Skeletal muscle cell (primary cell): ENCODE measurements at places on chromosomes 3 and 15.

- DNase-seq: no peak
Measured at GRCh38 chr3:11576453-11576852, 67.3 kb downstream of the VGLL4 start.

- no peak for DNase-seq
Measured at GRCh38 chr3:35336601-35337000, 302.7 kb upstream of the ARPP21 start.

GRCh38 chr3:51896607-51897305 lies 6.4 kb downstream of the IQCF1 start:
- no peak for DNase-seq

- no peak for DNase-seq
Measured at GRCh38 chr15:94061041-94061440, 170.3 kb upstream of the MCTP2 start.

- peak; percentile 74 for DNase-seq
Measured at GRCh38 chr3:58082047-58082446, 73.8 kb downstream of the FLNB start.

- DNase-seq: no peak
Measured at GRCh38 chr3:134928392-134928791, 133.3 kb downstream of the EPHB1 start.

DNA sequence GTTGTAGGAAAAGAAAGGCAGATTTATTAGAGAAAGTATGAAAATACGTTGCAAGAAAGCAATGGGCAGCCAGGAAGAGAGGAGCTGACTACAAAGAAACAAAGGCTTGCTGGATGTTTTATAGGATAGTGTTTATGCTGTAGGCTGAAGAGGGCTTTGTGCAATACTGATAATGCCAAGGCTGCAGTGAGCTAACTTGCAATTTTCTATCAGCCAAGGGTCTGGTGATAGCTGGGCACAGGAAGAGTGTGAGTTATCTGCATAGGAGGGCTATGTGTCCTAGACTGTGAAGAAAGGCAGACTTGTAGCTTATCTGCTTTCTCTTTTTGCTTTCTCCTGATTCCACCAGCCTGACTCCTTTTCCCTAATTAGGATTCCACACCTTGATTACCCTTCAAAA lies 51.3 kb upstream of the OSBPL11 start:
- DNase-seq: no peak

DNA sequence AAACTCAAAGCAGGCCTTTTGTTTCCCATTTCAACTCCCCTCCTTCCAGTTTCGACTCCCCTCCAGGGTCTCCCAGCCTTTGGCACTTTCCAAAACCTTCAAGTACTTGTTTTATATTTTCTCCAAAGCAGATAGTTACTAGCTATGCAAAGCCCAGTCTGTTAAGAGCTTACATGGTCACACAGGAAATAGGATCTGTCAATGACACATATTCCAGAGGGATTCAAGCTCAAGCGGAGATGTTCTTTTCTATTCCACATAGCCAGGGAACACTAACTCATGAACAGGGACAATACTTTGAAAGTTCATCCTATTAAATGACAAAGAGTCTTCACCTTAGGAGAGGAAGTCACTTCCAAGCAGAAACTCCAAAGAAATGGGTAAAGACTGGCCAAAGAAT lies 18.6 kb downstream of the SUCLG2 start:
- DNase-seq: no peak

DNA sequence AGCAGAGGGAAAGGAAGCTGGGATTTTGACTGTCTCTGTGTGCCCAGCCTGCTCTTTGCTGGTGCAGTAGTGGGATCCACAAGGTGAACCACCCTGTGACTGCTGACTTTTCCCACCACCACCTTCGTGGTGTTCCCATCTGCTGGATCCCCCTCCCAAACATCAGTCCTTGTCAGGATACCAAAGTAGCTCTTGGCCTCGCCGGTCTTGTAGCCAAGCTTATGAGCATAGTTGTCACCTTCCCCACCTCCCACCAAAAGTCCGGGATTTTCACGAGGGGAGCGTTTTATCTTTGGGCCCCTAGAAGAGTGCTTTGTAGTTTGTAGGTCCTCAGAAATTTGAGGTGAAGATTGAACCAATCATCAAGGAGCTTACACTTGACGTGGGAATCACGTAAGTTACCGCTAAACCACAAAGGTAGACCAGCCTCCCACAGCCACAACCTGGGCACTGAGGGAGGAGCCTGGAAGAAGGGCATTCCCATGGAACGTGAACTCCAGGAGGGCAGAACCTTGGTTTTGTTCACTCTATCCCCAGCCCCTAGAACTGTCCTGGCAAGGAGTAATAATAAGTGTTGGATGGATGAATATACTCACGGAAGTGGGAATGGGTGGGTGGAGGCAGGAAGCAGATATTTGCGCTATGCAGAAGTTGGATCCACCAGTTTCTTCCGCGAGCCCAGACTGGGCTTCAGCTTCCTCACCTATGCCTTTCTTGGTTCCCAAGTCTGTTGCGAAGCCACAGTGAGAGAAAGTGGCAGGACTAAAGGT lies 814 bp upstream of the TEX264 start:
- no peak for DNase-seq

- no peak for DNase-seq
Measured at GRCh38 chr3:123448536-123449101, at the start of gene ADCY5. Gene ADCY5 (minus strand): TSS chr3:123449090. CDS start chr3:123448545, 545 bp downstream.

- DNase-seq: no peak
Measured at GRCh38 chr3:19272296-19272695, 124.0 kb downstream of the KCNH8 start.

GRCh38 chr15:94478763-94479162 lies 247.4 kb downstream of the MCTP2 start:
- DNase-seq: no peak

GRCh38 chr3:61687206-61687605 lies 125.8 kb downstream of the PTPRG start:
- no peak for DNase-seq

- no peak for DNase-seq
Measured at GRCh38 chr3:149489060-149489690, 14.7 kb downstream of the TM4SF4 start.

GRCh38 chr3:14819671-14820070 lies 909 bp downstream of the FGD5 start:
- no peak for DNase-seq

DNA sequence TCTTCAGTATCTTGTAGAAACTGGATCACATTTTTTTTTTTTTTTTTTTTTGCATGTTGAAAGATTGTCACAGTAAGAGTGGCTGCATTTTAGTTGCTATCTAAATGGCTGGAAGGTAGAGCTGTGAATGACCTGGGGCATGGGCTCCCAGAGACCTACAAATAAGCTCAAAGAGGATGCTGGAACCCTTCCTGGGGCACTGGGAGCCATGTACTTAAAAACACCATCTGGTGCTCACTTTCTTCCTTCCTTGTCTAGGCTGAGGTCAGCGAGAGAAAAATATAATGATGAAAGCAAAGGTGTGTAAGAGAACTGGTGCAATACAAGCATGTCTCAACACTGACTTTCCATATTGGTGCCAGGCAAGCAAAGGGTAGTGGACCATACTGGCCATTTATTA lies 323.9 kb downstream of the SV2B start:
- no peak for DNase-seq
